ENCODE measurements at places on chromosomes 6 and 20.

GRCh38 chr6:122833021-122833491, 44.0 kb downstream of the SMPDL3A start:
- DNase-seq, result no peak

DNA sequence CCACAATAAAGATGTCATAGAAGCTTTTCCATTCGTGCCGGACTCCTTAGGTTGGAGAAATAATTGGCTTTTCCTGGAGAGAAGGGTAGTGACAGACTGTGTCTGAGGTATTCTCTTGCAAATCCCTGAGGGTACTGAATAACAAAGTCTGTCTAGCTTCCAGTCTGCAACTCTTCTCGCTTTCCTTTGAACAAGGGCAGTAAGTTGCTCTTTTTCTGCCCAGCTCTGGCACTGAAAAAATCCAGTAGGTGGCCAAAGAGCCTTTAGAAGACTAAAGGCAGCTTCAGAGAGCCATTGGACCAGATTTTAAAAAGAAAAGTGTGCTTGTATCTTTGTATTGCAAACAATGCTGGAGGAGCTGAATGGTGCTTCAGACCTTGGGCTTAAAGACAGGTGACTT, 20.7 kb upstream of the RREB1 start:
- DNase-seq, result no peak

- no peak for DNase-seq
These were observed 91.6 kb downstream of the PRND start for GRCh38 chr20:4813076-4813862.

DNA sequence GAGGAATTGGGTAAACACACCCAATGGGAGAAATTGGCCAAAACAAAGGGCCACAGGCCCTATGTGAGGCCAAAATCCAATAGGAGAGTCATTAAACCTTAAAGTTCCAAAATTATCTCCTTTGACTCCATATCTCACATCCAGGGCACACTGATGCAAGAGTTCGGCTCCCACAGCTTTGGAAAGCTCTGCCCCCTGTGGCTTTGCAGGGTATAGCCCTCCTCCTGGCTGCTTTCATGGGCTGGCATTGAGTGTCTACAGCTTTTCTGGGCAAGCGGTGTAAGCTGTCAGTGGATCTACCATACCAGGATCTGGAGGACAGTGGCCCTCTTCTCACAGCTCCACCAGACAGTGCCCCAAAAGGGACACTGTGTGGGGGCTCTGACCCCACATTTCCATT, 160.5 kb downstream of the ADGRG6 start:
- DNase-seq, result no peak

DNA sequence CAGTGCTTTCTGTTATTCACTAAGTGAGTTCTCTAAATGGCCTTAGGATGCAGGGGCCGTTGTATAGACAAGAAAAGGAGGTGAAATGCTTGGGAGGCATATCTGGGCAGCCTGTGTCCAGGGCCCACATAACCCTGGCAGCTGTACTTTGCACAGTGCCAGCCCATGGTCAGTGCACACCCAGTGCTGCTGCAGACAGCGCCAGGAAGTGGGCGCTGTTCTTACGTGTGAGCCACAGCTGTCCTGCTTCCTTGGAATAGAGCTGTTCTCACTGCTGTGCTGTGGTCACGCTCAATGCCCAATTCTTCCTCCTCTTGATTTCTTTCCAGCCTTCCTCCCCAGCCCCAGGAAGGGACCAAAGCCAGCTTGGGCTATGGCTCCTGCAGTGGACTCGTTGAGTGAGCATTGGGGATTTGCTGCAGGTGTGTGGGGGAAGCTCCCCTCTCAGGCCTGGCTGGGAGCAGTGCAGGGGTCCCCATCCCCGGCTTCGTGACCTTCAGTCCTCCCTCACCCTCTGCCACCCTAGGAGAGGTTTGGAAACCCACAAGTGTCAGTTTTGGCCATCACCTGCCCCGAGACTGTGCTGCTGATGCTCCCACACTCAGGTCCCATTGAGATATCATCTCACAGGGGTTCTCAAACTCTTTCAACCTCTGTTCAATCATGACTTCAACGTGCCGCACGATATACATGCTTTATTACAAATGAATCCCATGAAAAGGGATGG, 246.8 kb upstream of the EXOC2 start:
- DNase-seq, result no peak

- no peak for DNase-seq
These were observed 68.7 kb upstream of the STMND1 start for GRCh38 chr6:17032988-17033634.

DNA sequence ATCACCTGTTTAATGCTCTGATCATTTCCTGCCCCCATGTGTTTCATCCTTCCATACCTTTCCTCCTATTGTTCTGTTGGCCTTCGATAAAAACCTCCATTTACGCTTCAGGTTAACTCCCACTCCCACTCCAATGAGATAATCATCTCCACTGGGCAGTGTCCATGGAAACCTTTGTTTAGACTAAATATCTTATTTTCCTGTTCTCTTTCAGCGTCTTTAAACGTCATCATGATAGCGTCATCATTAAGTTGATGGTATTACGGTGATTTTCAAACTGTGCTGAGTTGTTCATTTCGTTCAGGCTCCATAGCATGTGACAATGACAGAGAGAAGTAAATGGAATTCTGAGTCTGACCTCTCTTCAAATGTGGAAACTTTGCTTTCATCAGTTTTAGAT, 970.5 kb upstream of the SLC35B3 start:
- DNase-seq, result no peak

DNA sequence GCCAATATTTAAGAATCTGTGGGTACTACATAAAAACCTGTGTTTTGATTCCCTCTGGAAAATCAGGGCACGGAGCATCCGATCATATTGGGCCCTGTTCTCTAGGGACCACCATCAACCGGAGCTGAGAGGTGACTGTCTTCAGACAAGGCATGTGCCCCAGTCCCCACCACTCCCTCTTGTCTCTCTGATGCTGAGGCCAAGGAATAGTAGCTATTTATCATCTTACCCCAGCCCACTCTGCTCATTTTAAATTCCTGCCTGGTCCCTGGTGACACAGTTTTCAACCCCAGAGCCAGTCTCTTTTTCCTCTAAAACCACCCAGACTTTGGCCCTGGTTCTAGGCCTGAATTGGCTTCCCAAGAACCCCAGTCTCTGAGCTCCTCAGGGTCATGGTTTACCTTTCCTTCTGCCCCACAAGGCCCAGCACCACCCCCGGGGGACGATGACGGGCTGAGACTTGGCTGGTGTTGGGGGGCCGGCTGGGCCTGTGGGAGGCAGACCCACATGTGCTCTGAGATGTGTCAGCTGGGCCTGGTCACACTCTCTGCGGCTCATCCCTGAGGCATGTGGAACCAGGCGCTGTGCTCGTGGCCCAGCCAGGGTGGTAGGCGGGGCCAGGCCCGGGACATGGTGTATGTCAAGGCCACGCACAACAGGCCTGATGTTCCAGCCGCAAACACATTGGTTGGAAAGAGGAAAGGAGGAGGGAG, 114.4 kb downstream of the CEBPB start:
- no peak for DNase-seq

DNA sequence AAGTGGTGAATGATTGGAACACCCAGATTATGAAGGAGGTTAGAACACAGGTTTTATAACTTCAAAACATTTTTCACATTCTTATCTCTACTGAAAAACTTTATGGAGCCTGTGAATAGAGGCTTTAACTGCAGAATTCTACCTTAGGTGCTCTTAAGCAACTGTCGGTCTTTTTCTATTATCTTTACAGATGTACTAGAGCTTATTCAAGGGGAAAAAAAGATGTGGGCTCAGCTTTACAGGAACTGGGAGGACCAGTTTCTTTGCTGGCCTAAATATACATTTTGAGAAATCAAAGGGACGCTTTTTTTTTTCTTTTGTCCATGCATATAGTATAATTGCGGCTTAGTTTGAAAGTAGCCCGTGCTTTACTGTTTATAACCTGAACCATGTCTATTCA, 58.9 kb downstream of the UST start:
- no peak for DNase-seq

DNA sequence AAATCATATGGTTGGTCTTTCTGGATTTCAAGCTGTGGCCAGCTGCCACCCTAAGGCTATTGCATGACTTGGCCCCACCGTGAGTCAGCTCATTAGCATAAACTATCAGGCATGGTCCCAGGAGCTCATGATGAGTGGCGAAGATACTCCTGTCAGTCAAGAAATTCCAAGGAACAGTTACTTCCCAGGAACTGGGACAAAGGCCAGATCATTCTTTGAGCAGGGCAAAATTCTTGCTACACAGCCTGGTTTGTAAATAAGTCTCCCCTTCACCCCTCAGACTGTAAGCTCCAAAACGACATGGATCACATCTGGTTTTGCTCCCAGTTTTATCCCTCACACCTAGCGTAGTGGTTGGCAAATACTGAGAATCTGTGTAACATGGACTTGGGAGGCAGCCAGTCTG, 33.0 kb upstream of the KIAA1586 start:
- DNase-seq, result no peak

Measured in NCI-H2171 (cell line).